ENCODE measurements at places on chromosomes 7 and 10.

DNA sequence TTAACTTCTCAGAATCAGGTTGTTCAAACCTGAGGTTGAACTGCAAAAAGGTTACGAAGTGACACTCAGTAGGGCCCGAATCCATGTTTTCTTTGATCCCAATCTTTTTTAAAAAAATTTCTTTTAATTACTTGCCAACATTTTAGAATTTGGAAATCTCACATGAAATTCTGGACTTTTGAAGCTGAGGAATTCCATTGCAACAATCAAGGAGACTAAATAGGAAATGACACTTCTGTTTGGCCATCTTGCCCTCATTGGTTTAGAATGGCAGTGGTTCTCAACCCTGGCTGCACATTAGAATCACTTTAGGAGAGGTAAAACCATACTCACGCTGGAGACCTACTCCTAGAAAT lies 471 bp upstream of the TOMM7 start:
- no peak for DNase-seq

GRCh38 chr10:70503776-70504175 lies 25.2 kb downstream of the PALD1 start:
- no peak for DNase-seq

GRCh38 chr7:25260862-25261494 lies 32.7 kb upstream of the NPVF start:
- no peak for DNase-seq

DNA sequence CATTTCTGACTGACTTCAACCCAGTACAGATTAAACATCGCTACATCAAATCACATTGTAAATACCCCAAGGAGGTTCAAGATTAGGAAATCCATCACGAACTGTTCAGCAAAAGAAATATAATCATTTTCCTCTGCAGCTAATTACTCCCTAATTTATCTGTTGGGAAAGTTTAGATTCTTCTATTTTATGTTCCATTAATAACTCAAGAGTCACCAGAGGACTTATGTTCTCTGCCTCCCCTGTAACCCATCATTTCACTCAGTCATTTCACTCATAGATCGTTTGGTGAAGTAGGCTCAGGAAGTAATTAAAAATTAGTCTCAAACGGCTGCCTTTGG lies 45.2 kb downstream of the FAM171A1 start:
- no peak for DNase-seq

DNA sequence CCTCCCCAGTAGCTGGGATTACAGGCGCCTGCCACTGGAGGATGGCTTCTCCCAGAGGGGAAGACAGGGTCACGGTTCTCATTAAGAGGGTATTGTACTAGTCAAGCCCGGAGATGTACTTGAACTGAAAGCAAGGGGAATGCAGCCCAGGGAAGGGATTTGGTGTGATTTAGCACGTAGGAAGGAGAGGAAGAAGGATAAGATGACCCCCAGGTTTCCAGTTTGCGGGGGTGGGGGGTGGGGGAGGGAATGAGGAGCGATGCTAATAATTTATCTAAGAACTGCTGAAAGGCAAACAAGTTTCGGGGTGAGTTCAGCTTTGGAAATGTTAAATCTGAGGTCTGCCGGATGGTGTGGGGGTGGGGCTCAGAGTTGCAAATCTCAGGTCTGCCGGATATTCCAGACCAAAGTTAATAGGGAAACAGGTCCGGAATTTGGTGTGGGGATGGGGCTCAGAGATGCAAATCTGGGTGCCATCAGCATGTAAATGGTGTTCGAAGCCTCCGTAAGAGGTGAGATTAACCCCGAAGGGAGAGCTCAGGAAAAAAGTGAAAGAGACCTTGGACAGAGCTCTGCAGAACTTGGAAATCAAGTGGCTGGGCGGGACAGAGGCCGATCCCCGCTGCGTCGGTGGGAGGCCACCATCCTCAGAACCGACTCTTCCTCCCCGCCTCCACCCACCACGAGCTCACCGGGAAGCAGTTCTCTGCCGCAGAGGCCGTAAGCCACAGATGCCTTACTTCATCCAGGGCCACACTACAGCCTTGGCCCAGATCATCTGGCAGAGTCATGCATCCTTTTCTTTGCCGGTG lies 1.6 kb upstream of the SEPHS1 start:
- DNase-seq = no peak

GRCh38 chr7:93367254-93367653 lies 135.1 kb downstream of the VPS50 start:
- no peak for DNase-seq

GRCh38 chr10:63173468-63174232 lies 40.5 kb downstream of the NRBF2 start:
- no peak for DNase-seq

DNA sequence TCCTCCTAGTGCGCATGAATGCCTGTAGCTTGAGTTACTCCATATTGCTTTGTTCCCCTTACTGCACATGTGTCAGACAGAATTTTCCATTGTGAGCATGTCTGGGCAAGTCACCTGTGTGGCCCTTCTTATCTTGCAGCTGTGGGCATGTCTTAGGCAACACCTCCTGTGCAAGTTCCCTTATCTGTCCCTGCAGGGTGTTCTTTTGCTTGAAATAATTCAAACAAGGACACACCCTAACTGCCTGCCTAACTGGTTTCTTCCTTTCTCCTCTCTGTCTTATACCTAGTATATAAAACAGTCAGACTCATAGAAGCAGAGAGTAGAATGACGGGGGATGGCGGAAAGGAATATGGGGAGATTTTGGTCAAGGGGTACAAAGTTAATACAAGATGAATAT lies 421.1 kb upstream of the SORCS1 start:
- DNase-seq = no peak

GRCh38 chr7:1761774-1762173 lies 91.7 kb downstream of the ELFN1 start:
- DNase-seq = no peak

Measured in NCI-H526 treated with DMSO at 0.1 percent for 48 hours (cell line).